ENCODE measurements at places on chromosomes 6 and 20.

GRCh38 chr6:116512111-116512559 lies 696 bp downstream of the CALHM5 start:
- DNase-seq, result no peak

DNA sequence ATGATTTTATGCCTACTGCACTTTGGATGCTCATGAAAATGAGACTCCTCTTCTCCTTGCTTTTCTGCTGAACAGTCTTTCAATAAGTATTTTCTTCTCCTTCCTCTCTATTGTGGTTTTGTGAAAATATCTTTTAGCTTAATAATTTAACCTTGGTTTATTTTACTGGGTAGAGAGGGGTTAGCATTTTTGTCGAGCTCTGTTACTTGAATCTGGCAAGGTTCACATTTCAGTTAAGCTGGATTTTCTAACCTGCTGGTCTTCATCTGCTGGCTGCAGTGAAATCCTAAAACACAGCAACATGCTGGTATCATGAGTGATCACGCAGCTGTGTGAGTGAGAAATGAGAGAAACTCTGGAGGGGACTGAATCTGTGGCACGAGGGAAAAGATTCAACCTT lies 222.7 kb upstream of the NOX3 start:
- DNase-seq, result no peak

DNA sequence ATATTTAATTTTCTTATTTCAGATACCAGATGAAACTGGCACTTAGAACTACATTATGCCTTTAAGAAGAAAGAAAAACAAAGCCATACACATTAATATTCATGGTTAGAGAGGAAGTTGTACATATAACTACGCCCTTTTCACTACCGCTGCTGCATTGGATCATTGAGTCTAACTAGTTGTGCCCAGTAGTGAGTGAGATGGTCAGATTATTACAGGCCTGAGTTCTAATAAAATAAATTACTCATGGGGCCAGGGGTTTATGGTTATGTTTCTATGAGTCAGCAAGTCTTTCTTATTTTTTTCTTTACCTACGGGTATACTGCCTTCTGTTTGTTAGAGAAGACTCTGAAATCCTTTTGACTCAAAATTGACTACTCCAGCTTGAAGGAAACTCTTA lies 11.5 kb downstream of the RIOK1 start:
- DNase-seq, result no peak

- no peak for DNase-seq
These were observed 10.0 kb downstream of the HSPA1B start for GRCh38 chr6:31837369-31838113.

GRCh38 chr6:166760288-166760687 lies 133.2 kb upstream of the RPS6KA2 start:
- DNase-seq, result no peak

DNA sequence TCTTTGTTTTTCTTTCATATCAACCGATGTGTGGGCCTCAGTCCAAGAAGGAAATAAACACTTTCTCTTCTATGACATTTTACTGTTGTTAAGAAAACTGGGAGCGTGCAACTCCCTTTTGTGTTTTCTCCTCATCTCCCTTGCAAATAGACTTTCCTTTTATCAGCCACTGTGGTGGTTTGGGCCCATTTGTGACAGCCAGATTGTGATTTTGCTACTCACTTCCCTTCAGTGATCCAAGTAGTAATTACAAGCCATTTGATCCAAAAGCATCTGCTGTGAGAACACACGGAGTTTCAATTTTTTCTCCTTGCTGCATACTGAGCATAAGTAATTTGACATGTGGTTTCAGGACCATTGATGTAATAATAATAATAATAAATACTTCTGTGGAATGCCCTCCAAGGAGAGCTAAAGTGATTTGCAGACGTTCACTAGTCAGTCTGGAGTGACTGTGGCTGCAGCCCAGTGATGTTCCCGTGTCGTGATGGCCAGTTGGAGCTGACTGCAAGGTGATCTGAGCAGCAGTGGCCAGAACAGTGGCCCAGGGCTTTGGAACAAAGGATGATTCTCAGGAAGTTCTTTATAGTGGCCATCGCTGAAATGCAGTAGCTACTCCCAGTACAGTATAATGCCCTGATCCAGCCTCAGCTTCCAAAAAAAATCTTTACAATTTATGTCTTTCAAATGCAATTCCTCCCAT lies 91.9 kb upstream of the CLDN20 start:
- DNase-seq, result no peak

DNA sequence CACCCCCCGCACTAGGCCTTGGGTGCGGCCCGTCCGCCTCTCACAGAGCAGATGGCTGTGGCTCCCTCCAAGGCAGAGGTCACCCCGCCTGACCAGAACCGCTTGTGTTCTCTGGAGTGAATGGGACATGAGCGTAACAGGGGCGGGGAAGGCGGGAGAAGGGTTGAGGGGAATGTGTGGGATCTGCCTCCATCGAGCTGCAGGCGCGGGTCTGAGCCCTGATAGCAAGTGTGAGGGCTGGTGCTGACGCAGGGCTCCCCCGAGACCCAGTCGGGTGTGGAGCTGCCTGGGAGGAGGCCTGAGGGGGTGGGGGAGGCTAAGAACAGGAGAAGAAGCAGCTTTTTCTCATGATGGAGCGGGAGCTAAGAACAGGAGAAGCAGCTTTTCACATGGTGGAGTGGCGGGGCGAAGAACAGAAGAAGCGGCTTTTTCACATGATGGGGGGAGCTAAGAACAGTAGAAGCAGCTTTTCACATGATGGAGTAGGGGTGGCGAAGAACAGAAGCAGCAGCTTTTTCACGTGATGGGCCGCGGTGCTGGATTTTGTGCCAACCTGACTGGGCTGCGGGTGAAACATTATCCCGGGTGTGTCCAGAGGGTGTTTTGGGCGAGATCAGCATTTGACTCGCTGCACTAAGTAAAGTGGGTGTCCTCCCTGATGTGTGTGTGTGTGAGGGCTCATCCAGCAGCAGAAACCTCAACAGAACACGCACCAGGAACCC lies 169.3 kb downstream of the TTLL2 start:
- DNase-seq, result no peak

GRCh38 chr20:48787861-48788375 lies 39.9 kb downstream of the PREX1 start:
- DNase-seq, result no peak

DNA sequence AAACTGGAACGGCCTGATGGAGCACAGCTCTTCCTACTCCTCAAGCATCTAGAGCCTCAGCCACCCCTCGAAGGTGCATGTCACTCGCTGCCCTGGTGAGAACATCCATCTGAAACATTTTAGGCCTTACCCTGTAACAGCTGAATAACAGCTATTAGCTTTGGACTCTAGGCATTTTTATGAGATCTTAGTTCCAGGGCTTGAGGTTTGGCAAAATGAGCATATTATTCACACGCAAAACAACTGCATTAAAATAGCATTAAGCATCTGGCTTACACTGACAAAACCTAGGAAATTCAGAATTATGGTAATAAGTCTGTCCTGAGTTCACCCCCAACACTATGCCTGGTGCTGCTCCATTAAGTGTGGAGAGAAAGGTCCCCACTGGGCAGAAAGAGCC lies 56.1 kb downstream of the ADAT2 start:
- DNase-seq, result no peak

DNA sequence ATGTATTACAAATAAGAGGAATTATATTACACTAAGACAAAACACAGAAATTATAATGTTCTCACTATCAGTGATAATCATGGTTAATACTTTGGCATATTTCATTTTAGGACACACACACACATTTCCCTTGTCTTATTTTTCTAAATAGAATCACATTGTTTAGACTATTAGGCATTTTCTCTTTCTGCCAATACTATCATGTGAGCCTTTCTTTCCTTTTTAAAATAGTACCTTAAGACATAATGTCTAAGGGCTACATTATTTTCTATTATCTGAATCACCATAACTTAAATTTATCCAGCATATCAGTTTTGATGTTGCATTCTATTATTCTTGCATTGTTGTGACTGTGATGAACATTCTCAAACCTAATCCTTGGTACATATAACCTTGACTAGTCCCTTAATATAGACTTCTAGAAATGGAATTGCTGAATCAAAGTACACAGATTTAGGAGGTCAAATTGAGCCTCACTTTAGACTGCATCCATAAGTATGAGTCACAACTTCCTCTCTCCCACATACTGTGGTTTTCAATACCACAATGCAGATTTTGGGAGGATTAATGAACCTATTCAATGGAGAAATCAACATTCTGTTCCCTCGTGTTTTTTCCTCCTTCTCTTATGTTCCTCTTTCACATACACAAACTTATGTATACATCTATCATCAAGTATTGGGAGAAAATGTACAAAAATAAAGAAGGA lies 212.6 kb downstream of the MOXD1 start:
- no peak for DNase-seq

- no peak for DNase-seq
These were observed 32.4 kb upstream of the RPP40 start for GRCh38 chr6:5036269-5036668.

GRCh38 chr6:129030215-129030614 lies 147.3 kb downstream of the LAMA2 start:
- DNase-seq, result no peak

- DNase-seq, result no peak
These were observed 33.6 kb downstream of the PSMB9 start for GRCh38 chr6:32887616-32888015.

DNA sequence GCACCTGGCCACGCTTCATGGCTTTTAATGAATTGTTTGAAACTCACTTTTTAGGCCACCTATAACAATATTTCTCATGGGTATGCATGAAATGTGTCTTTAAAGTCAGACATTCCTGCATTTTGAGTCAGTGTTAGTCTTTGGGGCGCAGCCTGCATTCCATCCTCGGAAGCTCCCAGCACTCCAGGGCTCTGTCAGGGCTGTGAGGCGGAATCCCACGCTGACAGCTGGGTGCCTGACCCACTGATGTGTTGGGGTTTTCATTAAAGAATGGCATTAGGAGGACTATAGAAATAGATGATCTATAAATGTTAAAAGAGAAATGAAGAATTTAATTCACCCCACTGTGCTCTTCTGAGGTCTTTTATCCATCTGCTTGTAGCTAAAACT lies 16.2 kb upstream of the CLDN20 start:
- peak; percentile 73 for DNase-seq

DNA sequence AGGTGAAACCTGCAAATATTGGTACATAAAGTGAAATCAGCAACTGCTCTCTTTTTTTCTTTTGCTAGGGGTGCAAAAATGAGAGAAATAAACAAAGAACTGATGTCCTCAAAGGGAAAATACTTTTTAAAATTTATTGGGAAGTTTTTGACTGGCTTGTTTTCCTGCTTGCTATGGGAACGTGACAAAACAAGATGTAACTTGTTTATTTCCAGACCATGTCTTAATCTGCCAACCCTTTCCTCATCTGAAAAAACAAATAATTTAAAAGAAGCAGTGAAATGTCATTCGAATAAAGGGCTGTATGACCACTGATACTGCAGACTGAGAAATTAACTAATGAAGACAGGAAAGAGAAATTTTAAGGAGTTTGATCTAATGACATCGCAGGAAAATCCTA lies 221.9 kb downstream of the CBLN4 start:
- no peak for DNase-seq

DNA sequence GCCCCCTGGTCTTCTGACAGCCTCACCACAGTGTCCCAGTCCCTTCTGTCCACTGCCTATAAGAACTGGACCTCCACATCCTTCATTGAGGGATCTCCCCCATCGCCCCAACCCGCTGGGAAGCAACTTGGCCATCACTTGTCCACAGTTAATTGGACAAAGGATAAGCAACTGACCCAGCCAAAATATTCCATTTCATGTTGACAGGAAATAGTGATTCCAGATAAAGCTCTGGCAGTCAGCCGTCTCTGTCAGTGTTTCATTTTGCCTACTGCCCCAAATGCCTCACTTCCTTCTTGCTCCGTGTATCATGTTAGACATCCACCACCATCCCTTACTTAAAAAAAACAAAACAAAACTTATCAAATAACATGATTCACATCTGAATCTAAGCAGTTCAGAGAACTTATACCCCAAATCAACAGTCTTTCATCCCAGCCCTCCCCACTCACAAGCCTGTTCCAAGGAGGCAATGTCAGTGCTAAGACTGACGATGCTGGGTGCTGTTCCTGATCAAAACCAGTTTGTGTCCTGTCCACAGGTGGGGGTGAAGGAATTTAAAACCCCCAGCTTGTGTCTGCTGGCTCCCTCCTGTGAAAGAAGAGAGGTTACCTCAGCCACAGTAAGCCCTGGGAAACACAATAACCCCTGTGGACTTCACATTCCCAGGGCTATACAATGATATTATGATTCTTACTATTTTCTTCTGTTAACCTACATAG lies 162.5 kb downstream of the WDR27 start:
- no peak for DNase-seq

GRCh38 chr6:96465321-96465903 lies 56.2 kb upstream of the UFL1 start:
- DNase-seq, result no peak

DNA sequence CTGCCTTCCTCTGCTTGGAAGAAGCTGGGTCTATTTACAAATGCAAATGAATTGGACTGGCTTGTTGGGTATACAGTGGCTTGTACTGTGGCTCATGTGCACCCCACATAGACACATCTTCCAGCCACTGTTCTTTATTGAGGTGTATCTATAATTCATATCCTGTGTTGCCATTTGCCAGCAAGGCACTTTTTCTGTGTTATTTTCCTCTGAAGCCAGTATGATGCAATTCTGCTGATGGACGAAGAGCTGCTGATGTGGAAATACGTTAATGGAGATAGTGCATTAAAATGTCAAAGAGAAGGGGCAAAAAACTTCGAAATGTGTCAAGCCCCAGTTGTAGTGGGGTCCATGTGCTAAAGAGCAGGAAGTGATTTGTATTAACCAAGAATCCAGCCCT lies 167.5 kb downstream of the TMEM242 start:
- DNase-seq, result no peak

DNA sequence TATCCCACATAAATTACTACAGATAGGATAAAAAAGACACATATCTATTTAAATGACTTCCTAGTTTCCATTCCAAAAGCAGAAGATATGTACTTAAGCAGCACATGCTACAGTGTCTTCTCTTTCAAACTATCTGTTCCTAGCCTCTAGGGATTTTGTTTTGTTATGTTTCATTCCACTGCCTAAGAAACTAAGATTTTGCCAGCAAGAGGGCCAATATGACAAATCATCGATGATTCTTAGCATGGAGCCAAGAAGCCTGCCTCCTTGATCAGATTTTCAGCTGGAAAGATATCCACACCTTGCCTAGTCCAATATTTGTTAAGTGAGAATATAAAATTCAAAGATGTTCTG lies 7.0 kb downstream of the SNX5 start:
- DNase-seq, result no peak

GRCh38 chr20:47768016-47768824 lies 17.1 kb downstream of the SULF2 start:
- peak; percentile 83 for DNase-seq

GRCh38 chr6:22825210-22825609 lies 255.8 kb downstream of the HDGFL1 start:
- no peak for DNase-seq

Measured in thyroid gland (tissue), 4 donors.